CD4-positive, alpha-beta T cell treated with Interleukin-1 beta for 1 hour (primary cell): ENCODE measurements at places on chromosomes 5 and 9.
A peak's percentile ranks its signal among the peaks of the same experiment; 100 is the strongest.

- peak; percentile 3 for DNase-seq
These were observed 66.8 kb upstream of the ABL1 start for GRCh38 chr9:130768265-130768664.

GRCh38 chr5:14928661-14929060, 57.1 kb upstream of the ANKH start:
- no peak for DNase-seq

- no peak for DNase-seq
These were observed 82.6 kb downstream of the KIAA1958 start for GRCh38 chr9:112569186-112569585.

GRCh38 chr9:132062806-132063205, 16.9 kb downstream of the MED27 start:
- DNase-seq = no peak

DNA sequence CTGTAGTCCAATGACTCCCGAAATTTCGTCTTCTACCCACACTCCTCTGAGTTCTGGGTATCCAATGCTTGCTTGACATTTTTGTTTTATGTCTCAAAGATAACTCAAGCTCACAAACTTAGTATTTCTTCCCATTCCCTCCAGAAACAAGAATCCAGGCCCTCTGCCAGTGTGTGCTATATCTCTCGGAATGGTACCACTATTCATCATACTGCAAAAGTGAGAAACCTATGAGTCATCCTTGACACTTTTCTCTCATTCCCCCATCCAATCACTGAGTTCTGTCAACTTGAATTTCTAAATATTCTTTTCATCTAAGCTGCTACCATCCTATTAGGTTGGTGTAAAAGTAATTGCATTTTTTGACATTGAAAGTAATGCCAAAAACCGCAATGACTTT, 9.8 kb downstream of the SLC12A2 start:
- no peak for DNase-seq

DNA sequence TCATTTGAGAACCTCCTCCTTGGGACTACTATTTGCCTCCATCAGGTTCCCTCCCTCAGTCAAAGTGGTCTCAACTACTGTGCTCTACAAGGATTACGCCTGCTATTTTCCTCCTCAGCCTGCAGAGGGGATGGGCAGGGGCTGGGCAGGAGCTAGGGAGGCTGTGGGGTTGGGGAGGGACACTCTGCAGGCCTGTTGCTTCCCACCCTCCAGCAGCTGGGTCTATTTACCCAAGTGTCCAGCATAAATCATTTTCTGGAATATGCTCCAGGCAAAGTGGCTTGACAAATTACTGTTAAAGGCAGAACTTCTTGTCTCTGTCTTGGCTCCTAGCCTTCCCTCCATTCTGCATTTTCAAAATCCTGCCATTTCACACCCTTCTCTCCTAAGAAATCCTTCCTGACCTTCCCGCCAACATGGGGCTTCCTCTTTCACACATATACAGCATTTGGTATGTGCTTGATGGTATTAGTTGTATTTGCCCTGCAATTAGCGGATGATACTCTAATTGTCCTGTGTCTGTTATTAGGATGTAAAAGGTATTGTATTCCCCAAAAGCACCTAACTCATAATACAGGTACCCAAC, 106.7 kb downstream of the EFNA5 start:
- DNase-seq = no peak

DNA sequence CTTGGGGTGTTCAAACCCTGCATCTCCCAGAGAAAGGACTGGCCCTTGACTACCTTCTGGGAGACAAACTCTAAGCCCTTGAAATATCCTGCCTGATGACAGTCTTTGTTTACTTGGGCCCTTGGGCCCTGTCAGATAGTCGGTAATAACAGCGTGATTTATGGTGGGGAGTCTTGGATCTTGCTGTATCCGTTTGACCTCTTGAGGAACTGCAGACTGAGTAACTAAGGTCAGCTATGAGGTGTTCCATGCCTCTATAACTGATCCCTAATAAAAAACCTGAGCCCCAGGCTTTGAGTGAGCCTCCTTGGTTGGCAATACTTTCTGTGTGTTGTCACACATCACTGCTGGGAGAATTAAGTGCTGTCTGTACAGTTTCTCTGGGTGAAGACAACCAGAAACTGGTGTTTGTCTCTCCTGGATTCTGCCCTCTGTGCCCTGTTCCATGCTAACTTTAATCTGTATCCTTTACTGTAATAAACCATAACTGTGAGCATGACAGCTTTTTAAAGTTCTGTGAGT, 56.2 kb upstream of the ANKRD33B start:
- no peak for DNase-seq

DNA sequence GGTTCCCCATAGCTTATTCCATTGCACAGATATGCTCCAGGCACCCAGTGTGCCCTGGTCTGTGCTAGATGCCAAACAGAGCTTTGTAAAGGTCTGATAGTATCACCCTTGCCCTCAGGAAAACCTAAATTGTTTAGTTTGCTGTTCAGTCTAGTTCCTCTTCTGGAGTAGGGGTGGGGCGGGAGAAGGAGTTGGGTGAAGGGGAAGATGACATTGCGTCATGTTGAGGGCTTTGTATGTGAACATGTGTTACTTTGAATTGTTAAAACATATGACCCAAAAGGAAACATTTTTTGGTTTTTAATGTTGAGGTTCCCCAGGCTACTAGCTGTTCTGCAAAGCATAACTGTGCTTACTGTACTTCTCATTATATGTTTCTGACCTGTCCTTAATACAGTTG, 40.6 kb downstream of the HACD4 start:
- DNase-seq = peak; percentile 6

GRCh38 chr5:56192246-56192645, 40.9 kb downstream of the ANKRD55 start:
- no peak for DNase-seq
